Amniotic stem cell (primary cell): ENCODE measurements at places on chromosomes 7 and 10.

DNA sequence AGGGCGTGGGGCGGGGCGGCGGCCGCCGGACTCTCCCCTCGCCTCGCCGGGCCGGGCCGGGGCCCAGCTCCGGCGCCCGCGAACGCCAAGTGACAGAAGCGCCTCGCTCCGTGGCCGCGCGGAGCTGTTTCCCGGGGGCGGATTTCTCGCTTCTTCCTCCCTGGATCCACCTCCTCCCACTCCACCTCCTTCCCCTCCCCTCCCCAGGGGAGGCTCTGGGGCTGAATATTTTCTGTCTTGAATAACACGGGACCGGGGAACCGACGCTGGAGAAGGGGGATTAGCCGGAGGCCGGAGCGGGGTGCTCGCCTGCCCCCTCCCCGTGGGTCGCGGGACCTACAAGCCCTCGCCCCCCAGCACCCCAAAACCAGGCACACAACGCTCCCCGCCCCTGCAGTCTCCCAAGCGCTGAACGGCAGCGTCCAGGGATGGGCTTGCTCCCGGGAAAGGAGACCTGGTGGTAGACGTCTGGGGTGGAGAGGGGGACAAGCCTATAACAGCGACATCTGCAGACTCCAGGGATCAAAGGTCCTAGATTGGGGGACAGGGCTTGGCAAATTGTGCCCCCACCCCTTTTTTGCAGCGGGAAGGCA is at the start of gene ARHGAP21:
Gene ARHGAP21 (minus strand): TSS at position 100 of the 593 bp plus-strand sequence. CDS start 1,988 bp downstream, outside the sequence.
- peak; percentile 57 for DNase-seq

DNA sequence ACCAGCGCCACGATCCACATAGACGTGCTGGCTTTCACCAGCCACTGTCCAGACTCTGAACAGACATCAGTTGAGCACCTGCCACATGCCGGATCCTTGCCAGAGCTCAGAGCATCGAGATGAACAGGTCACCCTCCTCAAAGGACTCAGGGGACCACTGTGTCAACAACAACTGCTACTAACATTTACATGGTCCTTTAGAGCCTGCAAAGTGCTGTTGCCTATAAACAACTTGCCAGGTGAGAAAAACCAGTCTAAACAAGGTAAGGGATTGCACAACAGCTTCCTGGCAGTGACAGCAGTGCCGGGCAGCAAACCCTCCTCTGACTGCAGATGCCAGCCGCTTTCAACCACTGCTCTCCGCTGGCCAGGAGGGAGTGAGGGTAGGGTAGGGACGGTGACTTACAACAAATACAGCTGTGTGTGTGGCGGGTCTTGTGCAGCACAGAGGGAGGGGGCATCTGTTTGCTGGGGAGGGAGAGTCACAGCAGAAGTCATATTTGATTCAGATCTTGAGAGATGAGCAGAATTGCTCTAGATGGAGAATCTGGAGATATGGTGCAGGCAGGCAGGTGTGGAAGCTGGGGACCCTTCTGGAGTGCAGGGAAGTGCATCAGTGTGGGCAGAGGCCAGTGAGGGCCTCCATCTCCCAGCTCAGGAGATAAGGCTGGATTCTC is 32.8 kb upstream of the RHEB start:
- DNase-seq, result no peak

GRCh38 chr7:132751244-132751647 is 175.0 kb upstream of the PLXNA4 start:
- DNase-seq, result no peak

DNA sequence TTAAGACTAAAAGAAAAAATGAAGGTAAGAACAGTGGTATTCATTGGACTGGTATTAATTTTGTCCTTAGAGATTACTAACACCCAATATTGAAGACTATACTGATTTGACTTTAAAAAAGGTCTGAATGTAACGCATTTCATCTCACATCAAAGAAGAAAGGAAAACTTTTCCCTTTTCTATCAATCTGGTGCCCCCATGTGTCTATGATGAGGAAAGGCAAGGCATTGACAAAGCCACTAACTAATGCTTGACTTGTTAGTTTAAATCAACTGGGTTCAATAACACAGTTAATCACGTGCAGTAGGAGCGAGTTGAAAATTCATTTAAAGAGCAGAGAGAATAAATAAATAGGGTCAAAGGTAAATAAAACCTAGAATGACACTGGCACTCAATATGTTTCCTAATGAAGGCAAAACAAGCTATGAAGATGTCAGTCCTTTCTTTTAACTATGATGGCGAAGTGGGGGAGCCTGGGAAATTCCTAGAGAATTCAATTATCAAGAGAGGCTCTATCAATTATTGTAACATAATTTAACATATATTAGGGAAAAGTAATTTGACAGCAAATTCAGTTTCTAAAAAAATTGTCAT is 180.9 kb downstream of the ANK3 start:
- peak; percentile 10 for DNase-seq

- DNase-seq, result no peak
Measured at GRCh38 chr7:121046893-121047468, 58.5 kb downstream of the CPED1 start.

GRCh38 chr7:77265666-77266065 is 66.0 kb upstream of the FGL2 start:
- DNase-seq, result no peak
